Immature natural killer cell (primary cell): ENCODE measurements at places on chromosomes 12 and 14. TPM values are rescaled to one million over a fixed set of nuclear protein-coding genes. Genes with fewer than 3 reads are reported as not detected.

- peak overlapping the region; percentile 53 for H3K27ac ChIP-seq
- peak overlapping the region; percentile 26 for H3K4me3 ChIP-seq
- no peak for DNase-seq
- H3K4me1 ChIP-seq: peaks cover 90% of the 10 kb centered on the region
- no peaks in the 10 kb centered on the region for H3K36me3 ChIP-seq
- H3K27me3 ChIP-seq: peaks cover 22% of the 10 kb centered on the region
Observed at GRCh38 chr14:64509036-64509435, 4.5 kb downstream of the ZBTB1 start.

- H3K27ac ChIP-seq: no peak overlapping the region
- no peaks in the 10 kb centered on the region for H3K36me3 ChIP-seq
- peaks cover 2% of the 10 kb centered on the region for H3K27me3 ChIP-seq
- no peaks in the 10 kb centered on the region for H3K4me1 ChIP-seq
Observed at GRCh38 chr12:95600567-95600966, 49.3 kb upstream of the USP44 start.

- H3K27ac ChIP-seq: no peak overlapping the region
- no peaks in the 10 kb centered on the region for H3K4me1 ChIP-seq
- H3K27me3 ChIP-seq: no peaks in the 10 kb centered on the region
- H3K36me3 ChIP-seq: no peaks in the 10 kb centered on the region
- DNase-seq: no peak
Observed at GRCh38 chr12:100170313-100170858, 27.7 kb upstream of the BLTP3B start.

DNA sequence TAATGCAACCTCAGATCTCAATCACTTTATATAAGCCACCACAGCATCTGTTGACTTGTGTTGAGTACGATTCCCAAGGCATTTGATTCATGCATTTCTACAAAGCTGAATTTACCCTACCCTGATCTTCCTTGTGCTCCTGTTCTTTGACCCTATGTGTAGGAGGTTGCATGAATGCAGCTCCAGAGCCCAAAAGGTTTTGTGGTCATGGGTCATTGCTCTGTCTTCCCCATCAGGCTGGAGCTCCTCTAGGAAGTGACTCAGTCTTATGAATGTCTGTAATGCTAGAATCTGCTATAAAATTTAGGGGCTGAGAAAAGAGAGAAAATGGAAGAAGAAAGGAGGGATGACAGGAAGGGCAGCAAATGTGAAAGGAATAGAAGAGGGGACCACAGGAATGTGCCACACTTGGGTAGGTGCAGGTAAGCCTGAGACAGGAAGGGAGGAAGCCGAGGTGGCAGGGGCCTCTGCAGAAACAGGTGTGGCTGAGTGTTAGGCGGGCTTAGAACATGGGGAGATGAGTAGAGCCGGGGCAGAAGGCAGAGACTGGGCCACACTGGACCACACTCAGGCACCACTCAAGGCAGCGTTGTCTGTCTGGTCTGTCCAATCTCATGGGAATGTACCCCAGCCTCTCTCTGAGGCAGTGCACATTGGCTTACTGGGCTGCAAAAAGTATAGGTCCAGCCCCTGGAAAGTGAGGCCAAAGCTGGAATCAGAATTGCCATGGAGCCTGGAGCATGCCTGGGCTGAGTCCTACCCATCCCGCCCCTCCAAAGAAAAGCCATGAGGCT, 334.1 kb downstream of the BCL11B start:
- no peak overlapping the region for H3K4me3 ChIP-seq
- peaks cover 13% of the 10 kb centered on the region for H3K27me3 ChIP-seq
- no peak for DNase-seq
- no peaks in the 10 kb centered on the region for H3K4me1 ChIP-seq
- no peak overlapping the region for H3K27ac ChIP-seq

GRCh38 chr12:54201001-54201794, 12.4 kb upstream of the SMUG1 start:
- H3K27me3 ChIP-seq: peaks cover 16% of the 10 kb centered on the region
- DNase-seq: peak; percentile 68
- no peak overlapping the region for H3K4me3 ChIP-seq

The ATF7IP gene
- polyA plus RNA-seq: 84.9 TPM

GRCh38 chr14:39230416-39231035, 3.2 kb upstream of the MIA2 start:
- H3K36me3 ChIP-seq: no peaks in the 10 kb centered on the region
- H3K27me3 ChIP-seq: peaks cover 14% of the 10 kb centered on the region
- H3K27ac ChIP-seq: peak overlapping the region; percentile 77
- H3K4me3 ChIP-seq: no peak overlapping the region

- no peak overlapping the region for H3K27ac ChIP-seq
- no peaks in the 10 kb centered on the region for H3K4me1 ChIP-seq
- H3K4me3 ChIP-seq: no peak overlapping the region
- no peaks in the 10 kb centered on the region for H3K27me3 ChIP-seq
Observed at GRCh38 chr12:59929110-59929509, 333.3 kb downstream of the SLC16A7 start.

DNA sequence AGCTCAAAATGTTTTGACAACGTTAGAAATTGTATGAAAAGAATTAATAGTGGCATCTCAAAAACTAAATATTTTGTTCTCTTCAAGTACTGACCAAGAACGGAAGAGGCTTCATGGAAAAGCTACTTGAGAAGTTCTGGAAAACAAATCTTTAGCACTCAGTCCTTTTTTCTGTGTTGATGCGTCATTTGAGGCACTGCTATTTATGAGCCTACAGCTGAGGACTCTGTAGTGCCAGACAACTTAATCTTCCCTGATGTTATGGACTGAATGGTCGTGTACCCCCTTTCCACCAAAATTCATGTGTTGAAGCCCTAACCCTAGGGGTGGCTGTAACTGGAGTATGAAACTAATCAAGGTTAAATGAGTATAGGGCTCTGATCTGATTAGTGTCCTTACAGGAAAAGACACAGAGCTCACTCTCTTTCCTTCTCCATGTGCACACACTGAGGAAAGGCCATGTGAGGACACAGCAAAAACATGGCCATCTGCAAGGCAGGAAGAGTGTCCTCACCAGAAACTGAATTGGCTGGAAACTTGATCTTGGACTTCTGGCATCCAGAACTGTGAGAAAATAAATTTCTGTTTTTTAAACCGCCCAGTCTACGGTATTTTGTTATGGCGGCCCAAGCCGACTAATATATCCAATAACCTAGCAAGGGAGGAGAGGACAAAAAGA, 337.0 kb upstream of the CLEC14A start:
- peaks cover 2% of the 10 kb centered on the region for H3K27me3 ChIP-seq
- H3K27ac ChIP-seq: no peak overlapping the region
- no peaks in the 10 kb centered on the region for H3K4me1 ChIP-seq
- no peaks in the 10 kb centered on the region for H3K36me3 ChIP-seq

The IL25 gene
- polyA plus RNA-seq: not detected

- no peak for DNase-seq
- no peaks in the 10 kb centered on the region for H3K36me3 ChIP-seq
- H3K27me3 ChIP-seq: peaks cover 3% of the 10 kb centered on the region
- H3K4me1 ChIP-seq: peaks cover 20% of the 10 kb centered on the region
Observed at GRCh38 chr14:98960617-98961013, 311.4 kb downstream of the BCL11B start.

- H3K27ac ChIP-seq: no peak overlapping the region
- H3K4me1 ChIP-seq: no peaks in the 10 kb centered on the region
- no peak overlapping the region for H3K4me3 ChIP-seq
- H3K27me3 ChIP-seq: peaks cover 15% of the 10 kb centered on the region
Observed at GRCh38 chr14:25014440-25014839, 35.5 kb downstream of the STXBP6 start.

GRCh38 chr12:50032854-50033581, 7.7 kb upstream of the RACGAP1 start:
- H3K4me3 ChIP-seq: no peak overlapping the region
- no peak overlapping the region for H3K27ac ChIP-seq
- no peak for DNase-seq

The LAG3 gene
- 8.3 TPM for polyA plus RNA-seq

GRCh38 chr12:85740186-85740585, 96.0 kb downstream of the RASSF9 start:
- H3K4me3 ChIP-seq: no peak overlapping the region
- no peak overlapping the region for H3K27ac ChIP-seq
- no peak for DNase-seq
- H3K27me3 ChIP-seq: no peaks in the 10 kb centered on the region

DNA sequence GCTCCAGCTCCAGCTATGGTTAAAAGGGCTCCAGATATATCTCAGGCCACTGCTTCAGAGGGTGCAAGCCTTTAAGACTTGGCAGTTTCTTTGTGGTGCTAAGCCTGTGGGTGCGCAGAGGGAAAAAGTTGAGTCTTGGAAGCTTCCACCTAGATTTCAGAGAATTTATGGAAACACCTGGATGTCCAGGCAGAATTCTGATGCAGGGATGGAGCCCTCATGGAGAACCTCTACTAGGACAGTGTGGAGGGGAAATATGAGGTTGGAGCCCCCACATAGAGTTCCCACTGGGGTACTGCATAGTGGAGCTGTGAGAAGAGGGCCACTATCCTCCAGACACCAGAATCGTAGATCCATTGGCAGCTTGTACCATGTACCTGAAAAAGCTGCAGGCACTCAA, 69.9 kb downstream of the SDR9C7 start:
- H3K4me1 ChIP-seq: no peaks in the 10 kb centered on the region
- H3K36me3 ChIP-seq: peaks cover 5% of the 10 kb centered on the region
- no peak overlapping the region for H3K4me3 ChIP-seq
- H3K27ac ChIP-seq: no peak overlapping the region
- DNase-seq: no peak

The TTC6 gene
- polyA plus RNA-seq: not detected

- H3K27me3 ChIP-seq: no peaks in the 10 kb centered on the region
- peaks cover 9% of the 10 kb centered on the region for H3K36me3 ChIP-seq
- no peak for DNase-seq
- H3K27ac ChIP-seq: no peak overlapping the region
Observed at GRCh38 chr14:20482382-20482781, 13.2 kb downstream of the PNP start.

GRCh38 chr12:25276199-25276937, 25.6 kb upstream of the KRAS start:
- H3K27ac ChIP-seq: no peak overlapping the region
- no peaks in the 10 kb centered on the region for H3K27me3 ChIP-seq
- no peak for DNase-seq
- H3K36me3 ChIP-seq: no peaks in the 10 kb centered on the region
- H3K4me1 ChIP-seq: peaks cover 22% of the 10 kb centered on the region

- H3K36me3 ChIP-seq: no peaks in the 10 kb centered on the region
- H3K27ac ChIP-seq: no peak overlapping the region
- peaks cover 6% of the 10 kb centered on the region for H3K4me1 ChIP-seq
- no peak for DNase-seq
- H3K27me3 ChIP-seq: peaks cover 2% of the 10 kb centered on the region
- H3K4me3 ChIP-seq: no peak overlapping the region
Observed at GRCh38 chr14:101246894-101247841, 314.1 kb upstream of the DIO3 start.

GRCh38 chr12:106907411-106907810, 48.3 kb upstream of the TMEM263 start:
- peaks cover 13% of the 10 kb centered on the region for H3K27me3 ChIP-seq
- no peak overlapping the region for H3K27ac ChIP-seq
- H3K4me1 ChIP-seq: peaks cover 22% of the 10 kb centered on the region
- DNase-seq: no peak
- H3K4me3 ChIP-seq: no peak overlapping the region

- no peak overlapping the region for H3K27ac ChIP-seq
- peaks cover 2% of the 10 kb centered on the region for H3K27me3 ChIP-seq
- no peak overlapping the region for H3K4me3 ChIP-seq
- H3K36me3 ChIP-seq: no peaks in the 10 kb centered on the region
Observed at GRCh38 chr12:132237772-132238487, 91.5 kb downstream of the GALNT9 start.

- H3K27me3 ChIP-seq: peaks cover 5% of the 10 kb centered on the region
- H3K27ac ChIP-seq: no peak overlapping the region
- peaks cover 2% of the 10 kb centered on the region for H3K4me1 ChIP-seq
- H3K36me3 ChIP-seq: no peaks in the 10 kb centered on the region
- DNase-seq: no peak
Observed at GRCh38 chr12:122732611-122733010, 2.0 kb upstream of the HCAR1 start.

The FICD gene
- 6.7 TPM for polyA plus RNA-seq

- H3K27ac ChIP-seq: no peak overlapping the region
- peaks cover 21% of the 10 kb centered on the region for H3K4me1 ChIP-seq
- H3K36me3 ChIP-seq: peaks cover 17% of the 10 kb centered on the region
Observed at GRCh38 chr14:100371773-100372172, 48.6 kb downstream of the SLC25A47 start.

DNA sequence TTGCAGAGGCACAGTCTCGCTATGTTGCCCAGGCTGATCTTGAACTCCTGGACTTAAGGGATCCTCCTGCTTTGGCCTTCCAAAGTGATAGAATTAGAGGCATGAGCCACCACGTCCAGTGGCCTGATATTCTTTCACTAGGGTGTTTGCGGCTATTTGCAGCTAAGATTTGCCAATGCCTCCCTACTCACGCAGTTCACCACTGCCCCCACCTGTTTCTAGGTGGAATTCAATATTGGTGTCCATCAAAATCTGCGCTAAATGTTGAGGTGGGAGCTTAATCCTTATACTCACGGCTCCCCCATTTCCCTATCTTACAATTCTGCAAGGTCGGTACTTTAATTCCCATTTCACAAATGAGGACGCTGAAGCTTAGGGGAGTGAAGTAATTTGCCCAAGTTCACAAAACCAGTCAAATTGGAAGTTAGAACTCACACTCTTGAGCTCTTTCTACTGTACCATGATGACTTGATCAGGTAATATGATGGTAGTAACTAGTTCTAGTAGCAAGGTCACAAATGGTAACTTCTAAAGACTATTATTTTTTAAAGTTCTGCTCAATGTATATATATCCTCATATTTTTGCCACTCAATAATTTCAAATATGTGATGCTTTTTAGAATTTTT, 22.1 kb upstream of the LRRC9 start:
- no peaks in the 10 kb centered on the region for H3K4me1 ChIP-seq
- no peak for DNase-seq
- peaks cover 8% of the 10 kb centered on the region for H3K27me3 ChIP-seq
- H3K4me3 ChIP-seq: no peak overlapping the region
- H3K27ac ChIP-seq: no peak overlapping the region

DNA sequence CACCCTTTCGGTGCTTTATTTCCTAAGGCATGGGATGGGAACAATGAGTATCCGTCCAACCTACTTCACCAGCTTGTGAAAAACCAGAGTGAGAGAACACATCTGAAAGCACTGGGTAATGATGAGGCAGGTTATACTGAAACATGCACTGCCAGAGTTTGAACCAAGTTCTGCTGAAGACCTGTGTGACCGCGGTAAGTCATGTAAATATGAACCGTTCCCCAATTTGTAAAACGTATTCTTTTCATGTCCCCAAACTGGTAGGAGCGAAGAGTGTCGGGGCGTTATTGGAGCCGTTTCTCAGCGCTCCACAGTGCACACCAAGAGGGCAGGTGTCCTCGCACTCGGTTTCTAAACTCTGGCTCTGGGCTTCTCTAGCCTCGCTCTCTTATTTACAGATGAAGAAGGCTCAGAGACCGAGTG, 788 bp upstream of the NGDN start:
- no peaks in the 10 kb centered on the region for H3K36me3 ChIP-seq
- H3K27me3 ChIP-seq: peaks cover 2% of the 10 kb centered on the region
- no peak overlapping the region for H3K4me3 ChIP-seq
- no peak for DNase-seq
- H3K27ac ChIP-seq: no peak overlapping the region

The PTPRB gene
- 1.2 TPM for polyA plus RNA-seq

The FGF23 gene
- not detected for polyA plus RNA-seq

- DNase-seq: no peak
- H3K36me3 ChIP-seq: no peaks in the 10 kb centered on the region
- H3K27ac ChIP-seq: no peak overlapping the region
- no peaks in the 10 kb centered on the region for H3K27me3 ChIP-seq
- no peaks in the 10 kb centered on the region for H3K4me1 ChIP-seq
- H3K4me3 ChIP-seq: no peak overlapping the region
Observed at GRCh38 chr14:86221755-86222154, 691.8 kb downstream of the FLRT2 start.

The CLEC1B gene
- not detected for polyA plus RNA-seq
